ENCODE measurements at places on chromosomes 2 and 18. TPM values are rescaled to one million over a fixed set of nuclear protein-coding genes. Genes with fewer than 3 reads are reported as not detected.
A peak's percentile ranks its signal among the peaks of the same experiment; 100 is the strongest.

The CENPA gene
- total RNA-seq: 16.6 TPM

DNA sequence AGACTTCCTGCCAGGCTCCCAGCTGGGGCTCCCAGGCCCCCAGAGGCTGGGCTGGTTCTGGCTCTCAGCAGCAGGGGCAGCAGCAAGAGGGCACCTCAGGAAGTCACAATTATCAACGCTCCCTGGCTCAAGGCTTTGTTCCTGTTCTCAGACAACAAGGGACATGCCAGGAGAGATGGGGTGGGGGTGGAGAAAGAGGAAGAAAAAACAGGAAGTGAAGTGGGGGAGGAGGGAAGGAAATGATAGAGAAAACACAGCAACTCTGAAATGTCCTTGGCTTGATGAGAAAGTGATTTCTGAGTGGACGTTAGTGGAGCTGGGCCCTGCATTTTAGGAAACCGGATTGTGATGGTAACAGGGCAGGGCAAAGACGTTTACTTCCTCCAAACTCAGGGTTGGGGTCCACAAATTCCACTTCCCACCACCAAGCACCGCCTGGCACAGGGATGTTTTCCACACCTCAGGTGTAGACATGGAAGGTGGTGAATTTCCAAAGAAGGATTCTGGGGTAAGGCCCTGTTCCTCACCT lies 40.4 kb downstream of the CYRIA start:
- no peak overlapping the region for H3K4me3 ChIP-seq
- no peaks in the 10 kb centered on the region for H3K27me3 ChIP-seq
- H3K4me1 ChIP-seq: peaks cover 52% of the 10 kb centered on the region
- no peaks in the 10 kb centered on the region for H3K36me3 ChIP-seq

The RAB17 gene
- total RNA-seq: not detected

DNA sequence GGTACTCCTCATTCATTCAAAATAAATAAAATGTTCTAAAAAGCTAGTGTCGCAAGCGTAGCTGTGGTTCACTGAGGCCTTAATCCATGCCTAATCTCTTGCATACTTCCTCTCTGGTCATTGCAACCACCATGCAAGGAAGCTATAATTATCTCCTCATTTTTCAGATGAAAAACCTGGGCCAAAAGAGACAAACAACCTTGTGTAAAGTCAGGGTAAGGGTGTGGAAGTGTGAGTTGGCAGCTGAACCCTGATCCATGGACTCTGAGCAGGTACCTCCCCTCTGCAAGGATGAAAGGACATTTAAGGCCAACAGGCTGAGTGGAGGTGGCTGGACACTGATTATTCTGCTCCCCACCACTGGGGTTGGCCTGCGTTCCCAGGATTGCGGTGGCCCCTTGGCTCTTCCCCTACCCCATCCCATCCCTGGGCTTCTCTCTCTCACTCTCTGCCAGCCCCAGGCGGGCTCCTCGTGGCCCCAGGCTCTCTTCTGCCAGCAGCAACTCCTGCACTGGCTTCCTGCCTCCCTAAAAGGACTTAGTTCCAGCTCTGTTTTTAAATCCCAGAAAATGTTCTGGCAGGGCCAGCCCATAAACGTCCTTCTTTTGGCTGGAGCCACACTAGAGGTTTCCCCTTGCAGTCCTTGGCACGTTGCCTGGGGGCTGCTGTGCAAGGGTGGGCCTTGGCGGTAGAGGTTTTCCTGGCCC lies 72.0 kb upstream of the AFF3 start:
- no peaks in the 10 kb centered on the region for H3K36me3 ChIP-seq
- no peaks in the 10 kb centered on the region for H3K27me3 ChIP-seq
- H3K4me1 ChIP-seq: no peaks in the 10 kb centered on the region
- no peak overlapping the region for H3K27ac ChIP-seq

GRCh38 chr2:4964001-4964540 lies 728.1 kb upstream of the SOX11 start:
- no peaks in the 10 kb centered on the region for H3K4me1 ChIP-seq
- no peaks in the 10 kb centered on the region for H3K27me3 ChIP-seq
- H3K4me3 ChIP-seq: no peak overlapping the region
- no peak overlapping the region for H3K27ac ChIP-seq

- no peaks in the 10 kb centered on the region for H3K4me1 ChIP-seq
- H3K27ac ChIP-seq: no peak overlapping the region
- peaks cover 5% of the 10 kb centered on the region for H3K36me3 ChIP-seq
- no peak overlapping the region for H3K4me3 ChIP-seq
- DNase-seq: no peak
- no peaks in the 10 kb centered on the region for H3K27me3 ChIP-seq
Observed at GRCh38 chr2:3189961-3190360, 187.7 kb downstream of the EIPR1 start.

DNA sequence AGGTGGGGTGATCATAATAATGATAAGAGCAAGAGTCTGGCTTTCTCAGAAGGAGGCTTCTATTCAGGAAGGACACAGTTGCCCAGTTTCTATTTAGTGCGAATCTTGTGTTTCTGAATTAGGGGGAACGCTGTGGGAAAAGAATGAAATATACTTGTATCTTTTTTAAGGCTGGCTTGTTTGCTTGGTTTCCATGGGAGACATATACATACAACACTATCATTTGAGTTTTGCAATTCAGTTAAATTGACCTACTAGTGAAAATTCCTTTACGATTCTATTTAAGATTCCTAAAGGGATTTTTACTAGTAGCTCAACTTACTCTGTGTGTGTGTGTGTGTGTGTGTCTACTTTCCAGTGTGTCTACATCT lies 24.7 kb upstream of the ANKRD62 start:
- no peaks in the 10 kb centered on the region for H3K36me3 ChIP-seq
- no peaks in the 10 kb centered on the region for H3K4me1 ChIP-seq
- H3K27me3 ChIP-seq: peaks cover 15% of the 10 kb centered on the region
- no peak overlapping the region for H3K4me3 ChIP-seq
- no peak overlapping the region for H3K27ac ChIP-seq

DNA sequence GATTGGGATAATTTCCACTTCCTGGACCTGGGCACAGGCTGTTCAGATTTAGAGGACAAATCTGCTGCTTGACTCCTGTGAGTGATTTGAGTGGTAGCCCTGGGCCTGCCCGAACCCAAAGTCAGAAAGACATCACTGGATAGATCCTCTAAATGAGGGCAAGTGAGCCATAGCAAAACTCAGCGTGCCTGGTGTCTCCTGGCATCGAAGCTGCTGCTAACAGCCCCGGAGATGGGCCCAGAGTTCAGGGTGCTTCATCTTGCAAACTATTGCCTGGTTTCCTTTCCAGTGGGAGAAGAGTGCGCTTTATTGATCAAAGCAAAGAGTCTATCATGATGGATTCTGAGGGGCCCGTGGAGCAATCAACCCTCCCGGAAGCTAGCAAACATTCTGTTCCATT lies 153.1 kb upstream of the KLHL29 start:
- no peaks in the 10 kb centered on the region for H3K36me3 ChIP-seq
- H3K4me1 ChIP-seq: no peaks in the 10 kb centered on the region
- H3K27ac ChIP-seq: no peak overlapping the region
- no peaks in the 10 kb centered on the region for H3K27me3 ChIP-seq
- no peak for DNase-seq

- no peaks in the 10 kb centered on the region for H3K27me3 ChIP-seq
- no peak overlapping the region for H3K4me3 ChIP-seq
- DNase-seq: no peak
- no peaks in the 10 kb centered on the region for H3K36me3 ChIP-seq
- no peak overlapping the region for H3K27ac ChIP-seq
Observed at GRCh38 chr18:52422985-52423601, 83.1 kb downstream of the DCC start.

DNA sequence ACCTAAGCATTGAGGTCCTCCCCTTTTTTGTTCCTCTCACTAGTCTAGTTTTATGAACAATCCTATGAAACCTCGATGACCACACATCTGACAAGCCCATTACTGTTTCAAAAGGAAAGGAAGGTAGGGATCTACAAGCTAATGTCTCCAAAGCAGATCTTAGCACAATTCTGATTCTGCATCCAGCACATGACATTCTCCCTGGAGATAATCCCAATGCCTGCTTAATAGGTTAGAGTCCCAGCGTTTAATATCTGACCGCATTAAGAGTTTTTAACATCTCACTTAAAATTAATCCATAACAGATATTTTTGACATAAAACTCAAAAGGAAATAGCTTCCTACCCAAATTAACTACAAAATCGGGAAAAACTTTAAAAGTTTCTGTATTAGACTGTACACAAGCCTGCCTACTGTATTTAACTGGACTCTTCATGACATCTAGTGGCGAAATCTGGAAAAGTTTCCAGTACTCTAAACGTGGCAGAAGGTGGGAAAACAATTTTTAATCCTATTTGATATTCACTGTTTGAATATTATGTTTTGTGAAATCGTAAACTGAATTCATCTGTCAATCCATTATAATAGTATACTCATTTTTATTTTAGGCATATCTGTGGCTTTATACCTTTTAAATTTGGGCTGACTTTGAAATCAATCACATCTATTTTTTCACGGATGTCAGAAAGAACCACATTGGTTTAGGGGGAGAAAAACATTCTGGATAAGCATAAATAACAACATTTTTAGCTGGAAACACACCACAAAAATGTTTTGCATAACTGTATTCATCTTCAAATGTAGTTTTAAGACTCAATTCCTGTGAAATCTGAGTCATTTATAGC lies 62.4 kb downstream of the TXNL1 start:
- no peaks in the 10 kb centered on the region for H3K4me1 ChIP-seq
- H3K36me3 ChIP-seq: no peaks in the 10 kb centered on the region
- peaks cover 11% of the 10 kb centered on the region for H3K27me3 ChIP-seq
- no peak for DNase-seq
- H3K27ac ChIP-seq: no peak overlapping the region

DNA sequence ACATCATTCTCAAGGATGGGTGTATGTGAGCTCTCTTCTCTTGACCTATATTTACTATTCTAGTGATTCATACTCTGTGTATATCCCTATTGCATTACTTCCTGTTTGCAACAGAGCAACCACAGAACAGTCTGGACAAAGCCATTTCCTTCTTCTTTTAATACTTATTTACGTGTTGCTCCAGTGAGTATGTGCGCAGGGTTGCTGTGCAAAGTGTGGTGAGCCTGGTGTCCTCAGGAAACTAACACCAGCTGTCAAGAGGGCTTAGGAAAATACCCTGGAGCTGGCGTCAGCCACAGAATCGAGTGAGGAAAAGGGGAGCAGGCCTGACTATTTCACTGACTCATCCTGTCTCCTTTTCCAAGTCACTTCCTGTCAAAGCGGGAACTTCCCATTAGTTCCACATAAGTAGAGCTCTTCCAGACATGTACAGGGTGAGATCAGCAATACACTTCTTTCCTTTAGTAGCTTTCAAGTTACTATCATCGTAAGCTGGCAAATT lies 214.1 kb upstream of the COPS8 start:
- no peak overlapping the region for H3K27ac ChIP-seq
- H3K36me3 ChIP-seq: no peaks in the 10 kb centered on the region
- no peak overlapping the region for H3K4me3 ChIP-seq
- peaks cover 2% of the 10 kb centered on the region for H3K27me3 ChIP-seq

- H3K27me3 ChIP-seq: peaks cover 8% of the 10 kb centered on the region
- DNase-seq: peak; percentile 3
- peaks cover 13% of the 10 kb centered on the region for H3K4me1 ChIP-seq
- H3K4me3 ChIP-seq: peak overlapping the region; percentile 71
- H3K27ac ChIP-seq: no peak overlapping the region
Observed at GRCh38 chr2:225464346-225465025, 65.0 kb downstream of the NYAP2 start.

The KCNIP3 gene
- not detected for total RNA-seq
